ENCODE measurements at places on chromosomes 16 and 17.

DNA sequence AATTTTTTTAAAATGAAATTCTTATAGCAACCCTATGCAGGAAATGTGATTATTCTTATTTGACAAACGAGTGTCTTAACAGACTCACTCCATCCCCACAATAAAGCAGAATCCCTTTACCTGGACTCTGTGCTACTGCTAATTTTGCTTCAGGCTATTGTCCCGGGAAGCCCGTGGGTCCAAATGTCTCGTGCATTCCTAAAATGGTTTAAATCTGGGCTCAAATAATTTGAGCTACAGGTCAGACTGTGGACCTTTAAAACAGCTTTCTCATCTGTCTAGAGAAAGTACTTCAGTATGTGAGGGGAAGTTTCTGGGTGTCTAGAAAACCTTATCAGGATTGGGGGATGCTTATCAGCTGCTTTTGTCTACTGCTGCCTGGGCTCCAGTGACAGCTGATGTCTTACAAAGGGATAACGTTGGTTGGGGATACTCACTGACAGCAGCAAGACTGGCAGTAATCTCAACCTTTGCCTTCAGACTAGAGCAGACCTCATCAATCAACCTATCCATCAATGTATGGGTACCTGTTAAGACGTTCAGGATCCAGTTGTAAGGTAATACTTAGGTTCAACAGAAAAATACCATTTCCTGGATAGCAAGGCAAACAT lies 197.9 kb upstream of the CDH11 start:
- no peak for DNase-seq

DNA sequence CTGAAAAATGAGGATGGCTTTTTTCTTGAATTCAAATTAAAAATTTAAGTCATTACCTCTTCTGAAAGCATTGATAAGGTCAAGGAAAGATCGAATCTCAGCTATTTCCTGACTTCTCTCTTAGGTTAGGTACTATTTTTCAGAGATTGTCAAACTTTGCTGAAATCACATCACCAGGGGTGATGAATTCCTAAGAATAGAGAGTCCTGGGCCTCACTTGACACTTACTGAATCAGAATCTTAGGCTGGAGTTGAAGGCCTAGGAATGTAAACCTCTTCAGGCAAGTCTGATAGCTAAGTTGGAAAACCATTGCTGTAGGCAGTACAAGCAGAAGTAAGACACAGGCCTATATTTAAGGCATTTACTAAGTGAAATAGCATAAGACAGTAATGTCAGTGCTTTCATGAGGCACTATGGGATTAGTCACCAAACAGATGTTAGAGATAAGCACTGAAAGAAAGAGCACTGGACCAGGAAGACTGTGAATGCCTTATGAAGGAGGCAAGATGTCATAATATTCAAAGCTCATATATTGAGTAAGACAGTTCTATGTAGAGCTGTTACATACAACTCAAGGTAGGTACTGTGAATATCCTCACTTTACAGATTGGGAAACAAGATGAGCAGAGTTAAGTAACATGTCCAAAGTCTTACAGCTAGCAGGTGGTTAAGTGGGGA lies 21.5 kb downstream of the DCAF7 start:
- no peak for DNase-seq

DNA sequence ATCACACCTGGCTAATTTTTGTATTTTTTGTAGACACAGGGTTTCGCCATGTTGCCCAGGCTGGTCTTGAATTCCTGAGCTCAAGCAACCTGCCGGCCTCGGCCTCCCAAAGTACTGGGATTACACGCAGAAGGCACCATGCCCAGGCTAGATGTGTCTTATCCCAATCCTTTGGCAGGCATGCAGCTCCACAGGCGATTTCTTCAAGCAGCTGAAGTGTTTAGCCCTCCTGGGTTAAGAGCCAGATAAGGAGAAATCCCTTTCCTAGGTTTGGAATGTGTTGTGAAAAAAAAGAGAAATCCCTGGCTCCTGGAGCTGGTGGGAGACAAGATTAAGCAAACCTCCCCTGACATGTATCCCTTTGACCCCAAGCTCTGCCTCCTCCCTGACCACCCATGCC lies 2.1 kb upstream of the NHERF1 start:
- DNase-seq, result no peak

- DNase-seq, result no peak
These were observed 9.5 kb upstream of the DHRS13 start for GRCh38 chr17:28912281-28912937.

- DNase-seq, result no peak
These were observed 45.3 kb upstream of the MSI2 start for GRCh38 chr17:57210972-57211411.

- no peak for DNase-seq
These were observed 17.7 kb upstream of the CNP start for GRCh38 chr17:41948762-41949460.

DNA sequence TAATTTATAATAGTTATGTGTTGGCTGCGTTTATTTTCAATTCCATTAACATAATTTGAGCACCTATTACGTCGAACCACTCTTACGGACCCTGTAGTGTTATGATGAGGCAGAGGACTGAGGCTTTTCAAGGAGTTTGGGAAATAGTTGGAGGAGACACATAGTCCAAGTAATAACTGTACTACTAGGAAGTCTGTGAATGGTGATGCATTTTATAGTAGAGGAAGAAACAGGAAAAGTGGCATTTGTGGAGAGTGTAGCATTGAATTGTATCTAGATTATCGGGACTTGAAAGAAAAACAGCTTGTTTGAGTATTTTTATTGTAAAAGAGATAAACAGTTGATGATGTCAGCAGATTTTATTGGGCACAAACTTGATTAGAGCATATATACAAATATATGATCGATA lies 1.7 kb downstream of the NFATC3 start:
- no peak for DNase-seq

DNA sequence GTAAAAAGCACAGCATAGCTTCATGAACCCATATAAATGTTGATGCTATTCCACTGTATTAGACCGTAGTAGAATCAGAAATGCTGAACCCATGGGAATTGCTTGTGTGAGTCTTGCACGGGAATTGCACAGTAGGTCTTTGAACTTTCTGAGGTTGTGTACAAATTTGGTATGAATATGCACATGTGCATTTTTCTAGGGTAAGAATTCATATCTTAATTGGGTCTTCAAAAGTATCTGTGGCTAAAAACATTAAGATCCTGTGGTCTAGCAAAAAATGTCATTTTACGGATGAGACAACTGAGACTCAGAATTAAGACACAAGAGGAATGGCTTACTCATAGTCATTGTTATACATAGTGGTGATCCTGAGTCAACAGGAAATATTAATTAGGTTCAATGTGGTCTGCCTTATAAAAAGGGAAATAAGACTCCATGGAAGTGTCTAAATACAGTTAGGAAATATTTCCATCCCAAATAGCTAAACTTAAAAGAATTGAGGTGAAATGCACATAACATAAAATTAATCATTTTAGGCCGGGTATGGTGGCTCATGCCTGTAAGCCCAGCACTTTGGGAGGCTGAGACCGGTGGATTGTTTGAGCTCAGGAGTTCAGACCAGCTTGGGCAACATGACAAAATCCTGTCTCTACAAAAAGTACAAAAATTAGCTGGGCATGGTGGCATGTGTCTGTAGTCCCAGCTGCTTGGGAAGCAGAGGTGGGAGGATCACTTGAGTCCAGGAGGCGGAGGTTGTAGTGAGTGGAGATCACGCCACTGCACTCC lies 22.8 kb downstream of the TAOK1 start:
- no peak for DNase-seq

DNA sequence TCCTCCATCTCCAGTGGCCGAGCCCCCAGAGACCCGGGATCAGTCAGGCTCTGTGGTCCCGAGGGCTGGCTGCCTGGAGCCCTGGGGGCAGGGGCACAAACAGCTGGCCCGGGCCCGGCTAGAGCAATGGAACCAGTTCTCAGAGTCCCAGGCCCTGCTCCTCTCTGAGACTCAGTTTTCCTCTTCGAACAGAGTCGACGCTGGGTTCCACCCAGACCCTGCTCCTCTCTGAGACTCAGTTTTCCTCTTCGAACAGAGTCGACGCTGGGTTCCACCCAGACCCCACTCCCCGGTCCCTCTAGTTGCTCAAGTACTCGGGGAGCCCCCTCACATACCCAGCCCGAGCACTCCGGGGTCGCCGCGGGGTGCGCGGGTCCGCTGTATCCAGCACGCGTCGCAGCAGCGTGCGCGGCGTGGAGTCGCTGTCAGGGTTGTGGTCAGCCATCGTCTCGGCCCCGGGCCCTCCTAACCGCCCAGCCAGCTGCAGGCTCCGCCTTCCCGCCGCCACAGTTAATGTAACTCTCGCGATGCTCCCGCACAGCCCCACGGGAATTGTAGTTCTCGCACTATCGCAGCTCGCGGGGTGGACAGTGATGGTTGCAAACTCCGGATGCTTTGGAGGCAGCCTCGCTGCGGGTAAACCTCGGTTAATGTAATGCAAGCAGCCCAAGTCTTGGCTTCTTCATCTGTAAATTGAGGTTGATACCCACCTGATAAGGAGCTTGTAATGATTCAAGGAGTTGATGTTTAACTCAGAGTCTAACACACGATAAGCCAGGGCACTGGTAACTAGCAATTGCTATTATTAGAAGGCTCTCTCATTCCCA lies 8.5 kb upstream of the THAP11 start:
- DNase-seq, result peak; percentile 99

GRCh38 chr17:54180950-54181349 lies 358.2 kb downstream of the KIF2B start:
- peak; percentile 63 for DNase-seq

- DNase-seq, result no peak
These were observed 1.7 kb upstream of the NLRC3 start for GRCh38 chr16:3578610-3579551.

DNA sequence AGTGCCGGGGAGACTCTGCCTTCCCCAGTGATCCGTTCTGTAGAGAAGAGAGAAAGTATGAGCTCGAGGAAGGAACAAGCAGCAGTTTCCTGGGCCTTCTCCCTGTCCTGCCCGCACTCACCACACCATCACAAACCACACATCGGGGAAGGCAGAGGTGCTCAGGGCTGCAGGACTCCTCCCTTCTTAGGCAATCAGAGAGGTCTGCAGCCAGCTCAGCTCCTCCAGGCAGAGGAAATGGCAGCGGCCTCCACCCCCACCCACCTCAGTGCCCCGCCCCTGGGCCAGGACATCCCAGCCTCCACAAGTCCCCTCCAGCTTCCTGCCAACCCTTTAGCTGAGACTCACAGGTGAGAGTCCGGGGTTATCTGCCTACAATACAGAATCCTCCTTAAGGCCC lies 2.0 kb downstream of the ZNF319 start:
- DNase-seq, result no peak

- peak; percentile 45 for DNase-seq
These were observed 143.0 kb downstream of the SNX29 start for GRCh38 chr16:12119562-12119961.

DNA sequence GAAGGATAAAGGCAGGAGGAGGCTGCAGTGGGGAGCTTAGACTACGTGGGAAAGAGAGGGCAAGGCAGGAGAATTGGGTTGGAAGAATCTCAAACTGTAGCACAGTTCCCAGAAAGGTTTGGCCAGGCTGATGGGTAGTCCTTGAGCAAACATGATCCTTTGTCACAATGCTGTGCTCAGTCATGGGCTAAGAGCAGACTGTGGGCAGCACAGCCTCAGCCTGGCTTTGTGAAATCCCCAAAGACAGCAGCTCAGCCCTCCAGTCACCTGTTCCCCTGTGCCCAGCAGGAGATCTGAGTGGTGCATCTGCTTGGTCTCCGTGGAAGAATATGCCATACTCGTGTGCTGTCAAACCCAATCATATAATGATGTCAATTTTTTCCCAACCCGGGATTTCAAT lies 10.6 kb upstream of the ENGASE start:
- peak; percentile 24 for DNase-seq

DNA sequence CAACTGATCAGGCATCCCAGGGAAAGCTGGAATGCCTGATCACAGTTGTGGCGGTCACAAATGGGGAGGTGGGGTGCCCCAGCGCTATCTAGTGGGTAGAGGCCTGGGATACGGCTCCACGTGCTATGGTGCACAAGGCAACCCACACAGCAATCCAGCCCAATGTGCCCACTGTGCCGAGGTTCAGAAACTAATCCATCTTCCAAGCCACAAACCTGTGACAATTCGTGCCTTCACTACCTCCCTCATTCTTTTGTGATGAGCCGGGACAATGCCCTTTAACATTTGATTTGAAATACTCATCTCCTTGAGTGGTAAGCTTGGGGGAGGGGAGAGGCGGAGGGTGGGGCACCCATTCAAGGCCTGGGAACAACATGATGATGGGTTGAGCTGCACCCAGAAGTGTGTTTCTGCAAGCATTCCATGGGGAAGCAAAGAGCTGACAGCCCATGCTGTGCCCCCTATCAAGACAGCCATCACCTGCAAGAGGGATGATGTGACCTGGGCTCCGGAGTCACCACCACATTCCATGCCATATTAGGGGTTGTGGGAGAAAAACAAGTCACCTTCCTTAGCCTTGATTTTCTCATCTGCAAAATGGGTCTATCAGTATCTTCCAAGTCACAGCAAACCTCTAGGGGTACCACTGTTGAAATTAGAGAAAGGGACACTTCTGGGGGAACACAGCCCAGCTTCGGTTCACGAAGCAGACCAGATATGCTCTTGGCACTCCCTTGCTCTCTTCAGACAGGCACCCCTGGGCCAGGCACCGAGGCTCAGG lies 3.7 kb downstream of the ELOB start:
- DNase-seq, result no peak

DNA sequence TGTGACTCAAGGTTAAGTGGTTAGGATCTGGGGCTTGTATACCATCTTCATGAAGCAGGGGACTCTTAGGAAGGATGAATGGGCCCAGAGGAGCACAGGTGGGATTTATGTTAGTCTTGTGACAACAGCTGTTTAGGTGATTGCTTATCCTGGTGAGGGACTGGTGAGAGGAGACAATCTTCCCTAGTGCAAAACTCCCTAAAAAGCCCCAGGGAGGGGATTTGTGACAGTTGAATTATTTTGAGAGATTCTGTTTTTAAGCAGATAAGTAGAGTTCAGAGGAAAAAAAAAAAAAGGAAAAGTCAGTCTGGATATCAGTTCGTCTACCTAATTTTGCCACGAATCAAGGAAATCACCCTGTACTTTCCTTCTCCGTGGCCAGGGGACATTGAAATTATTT lies 35.1 kb upstream of the SEC14L1 start:
- no peak for DNase-seq

GRCh38 chr17:47981462-47981861 lies 10.5 kb downstream of the CDK5RAP3 start:
- no peak for DNase-seq

- no peak for DNase-seq
These were observed 85.2 kb downstream of the KSR1 start for GRCh38 chr17:27541301-27542023.

GRCh38 chr16:55482056-55482455 lies 3.1 kb downstream of the MMP2 start:
- DNase-seq, result no peak

- DNase-seq, result peak; percentile 85
These were observed 4.9 kb downstream of the TNRC6C start for GRCh38 chr17:77963441-77963840.

GRCh38 chr16:68644715-68645493 lies at the start of gene CDH3:
Gene CDH3 (plus strand): TSS chr16:68645310. CDS start chr16:68645380, 70 bp downstream.
- peak; percentile 85 for DNase-seq

DNA sequence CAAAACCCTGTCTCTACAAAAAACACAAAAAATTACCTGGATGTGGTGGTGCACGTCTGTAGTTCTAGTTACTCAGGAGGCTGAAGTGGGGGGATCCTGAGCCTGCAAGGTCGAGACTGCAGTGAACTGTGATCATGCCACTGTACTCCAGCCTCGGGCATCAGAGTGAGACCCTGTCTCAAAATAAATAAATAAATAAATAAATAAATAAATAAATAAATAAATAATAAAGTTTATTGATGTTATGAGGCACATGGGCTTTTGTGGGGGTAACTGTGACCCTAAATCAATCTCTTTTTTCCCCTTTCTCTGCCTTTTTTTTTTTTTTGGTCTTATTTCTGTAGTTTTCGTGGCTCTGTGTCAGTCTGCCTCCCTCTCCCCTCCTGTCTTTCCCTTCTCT lies 4.5 kb upstream of the ASIC2 start:
- no peak for DNase-seq

GRCh38 chr17:29619251-29619650 lies 3.5 kb downstream of the CORO6 start:
- no peak for DNase-seq

Data from eye (tissue), 1 donor.